ENCODE measurements at places on chromosomes 5 and 9.

DNA sequence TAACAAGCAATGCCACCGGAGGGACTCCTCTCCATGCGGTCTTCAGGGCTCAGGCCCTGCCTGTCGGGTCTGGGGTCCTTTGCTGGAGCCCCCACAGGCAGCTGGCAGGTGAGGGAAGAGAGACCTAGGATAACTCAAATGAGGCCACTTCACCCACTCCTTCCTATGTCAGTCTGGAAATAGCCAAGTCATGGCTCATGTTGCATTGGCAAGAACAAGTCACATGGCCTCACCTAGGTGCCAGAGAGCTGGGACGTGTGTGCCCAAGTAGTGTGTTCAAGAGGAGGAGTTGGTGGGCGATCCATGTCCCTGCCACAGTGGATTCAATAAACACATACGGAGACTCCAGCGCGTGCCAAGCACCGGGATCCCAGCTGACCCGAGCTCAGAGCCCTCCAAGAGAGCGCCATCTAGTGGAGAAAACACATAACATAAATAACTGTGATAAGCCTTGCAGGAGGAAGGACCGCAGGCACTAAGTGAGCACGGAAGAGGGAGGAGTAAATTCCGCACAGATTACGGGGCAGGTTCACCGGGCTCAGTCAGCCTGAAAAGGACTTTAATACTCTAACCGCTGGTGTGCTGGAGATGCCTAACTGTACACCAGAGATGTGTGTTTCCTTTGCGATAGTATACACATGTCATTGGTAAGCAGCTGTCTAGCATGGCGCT lies 580.8 kb downstream of the CCDC171 start:
- DNase-seq: peak; percentile 27

GRCh38 chr9:114694146-114694545 lies 12.2 kb upstream of the TEX48 start:
- no peak for DNase-seq

DNA sequence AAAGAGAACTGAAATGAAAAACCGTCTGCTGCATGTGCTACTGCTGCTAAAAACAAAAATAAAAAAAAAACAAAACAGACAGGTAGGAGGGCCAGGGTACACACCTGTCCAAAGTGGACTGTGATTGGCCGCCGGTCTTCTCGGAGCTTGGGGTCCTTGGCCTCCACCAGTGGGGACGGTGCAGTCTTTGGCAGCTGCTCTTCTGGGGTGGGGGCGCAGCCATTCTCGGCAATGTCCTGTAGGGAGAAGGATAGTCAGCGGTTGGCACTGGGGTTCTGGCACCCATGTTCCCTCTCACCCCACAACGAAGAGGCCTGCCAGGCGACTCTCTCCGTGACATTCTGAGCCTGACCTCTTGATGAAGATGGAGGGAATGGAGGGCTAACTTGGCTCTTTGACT lies 84.3 kb downstream of the CRB2 start:
- DNase-seq: no peak

DNA sequence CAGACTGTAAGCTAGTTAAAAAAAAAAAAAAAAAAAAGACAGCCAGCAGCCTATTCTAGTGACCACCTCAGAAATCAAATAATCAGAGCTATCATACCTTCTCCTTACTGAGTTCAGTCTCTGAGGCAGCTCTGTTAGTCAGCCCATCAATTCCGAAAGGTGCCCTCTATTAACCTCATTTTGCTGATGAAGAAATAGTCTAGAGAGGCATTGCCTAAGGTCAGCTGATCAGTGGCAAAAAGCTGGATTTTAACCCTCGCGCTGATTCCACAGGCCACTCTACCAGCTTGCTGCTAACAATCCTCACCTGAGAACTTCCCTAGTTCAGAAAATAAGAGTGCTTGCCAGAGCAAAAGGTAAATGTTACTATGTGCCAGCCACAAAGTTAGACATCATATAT lies 172.0 kb downstream of the DENND1A start:
- DNase-seq: no peak

GRCh38 chr9:69444791-69445190 lies 119.8 kb downstream of the ENTREP1 start:
- DNase-seq: no peak

DNA sequence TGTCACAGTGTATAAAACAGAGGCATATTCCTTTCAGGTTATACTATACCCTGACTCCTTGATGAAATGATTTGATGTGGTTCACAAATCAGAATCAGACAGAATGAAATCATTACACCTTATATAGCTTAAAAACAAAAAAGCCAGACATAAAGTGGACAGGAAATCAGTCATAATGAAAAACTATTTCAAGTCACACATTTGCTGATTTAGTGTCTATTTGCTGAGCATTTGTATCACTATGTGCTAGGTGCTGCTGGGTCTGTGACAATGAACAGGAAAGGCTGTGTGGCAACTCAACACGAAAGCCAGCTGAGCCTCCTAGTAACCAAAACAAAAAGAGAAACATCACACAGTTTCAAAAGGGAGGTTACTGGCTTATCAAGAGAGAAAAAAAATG lies 194.0 kb downstream of the EFNA5 start:
- DNase-seq: peak; percentile 30

- peak; percentile 48 for DNase-seq
These were observed at the start of gene RNF130 for GRCh38 chr5:180071531-180072255. TSS of gene RNF130 (minus strand) at chr5:180071759. CDS start at chr5:180071702, 57 bp downstream.

DNA sequence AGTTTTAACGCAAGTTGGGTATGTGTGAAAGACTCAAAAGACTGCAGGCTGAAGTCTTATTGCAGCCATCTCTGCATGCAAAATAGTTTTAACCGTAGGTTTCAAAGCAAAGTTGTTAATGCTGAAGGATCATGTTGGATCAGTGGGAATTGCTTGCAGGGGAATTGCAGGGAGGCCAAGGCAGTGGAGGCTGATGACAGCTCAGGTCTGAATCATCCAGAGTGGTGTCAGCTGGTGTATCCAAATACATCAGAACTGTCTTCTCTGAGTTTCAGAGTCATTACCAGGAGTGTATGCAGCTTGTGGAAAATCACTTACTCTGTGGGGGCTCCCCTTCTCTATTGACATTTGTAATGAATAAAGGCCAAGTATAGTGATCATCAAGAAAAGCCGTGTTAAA lies 435.7 kb downstream of the SH3GL2 start:
- DNase-seq: no peak

DNA sequence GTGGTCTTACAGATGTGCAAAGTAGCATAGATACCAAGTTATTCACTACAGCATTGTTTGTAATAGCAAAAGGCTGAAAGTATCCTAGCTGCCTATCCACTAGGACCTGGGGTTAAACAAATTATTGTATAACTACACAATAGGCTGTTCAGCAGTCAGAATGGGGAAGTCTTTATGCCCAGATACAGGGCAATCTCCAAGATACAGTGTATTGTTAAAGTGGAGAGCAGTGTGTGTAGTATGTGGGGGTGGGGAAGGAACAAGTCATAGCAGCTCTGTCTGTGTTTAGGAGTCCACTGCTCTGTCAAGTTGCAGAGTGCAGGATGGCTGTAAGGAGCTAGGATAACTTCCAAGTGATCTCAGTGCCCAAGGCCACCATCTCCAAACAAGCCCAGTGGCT lies 5.5 kb downstream of the PCYOX1L start:
- DNase-seq: no peak

DNA sequence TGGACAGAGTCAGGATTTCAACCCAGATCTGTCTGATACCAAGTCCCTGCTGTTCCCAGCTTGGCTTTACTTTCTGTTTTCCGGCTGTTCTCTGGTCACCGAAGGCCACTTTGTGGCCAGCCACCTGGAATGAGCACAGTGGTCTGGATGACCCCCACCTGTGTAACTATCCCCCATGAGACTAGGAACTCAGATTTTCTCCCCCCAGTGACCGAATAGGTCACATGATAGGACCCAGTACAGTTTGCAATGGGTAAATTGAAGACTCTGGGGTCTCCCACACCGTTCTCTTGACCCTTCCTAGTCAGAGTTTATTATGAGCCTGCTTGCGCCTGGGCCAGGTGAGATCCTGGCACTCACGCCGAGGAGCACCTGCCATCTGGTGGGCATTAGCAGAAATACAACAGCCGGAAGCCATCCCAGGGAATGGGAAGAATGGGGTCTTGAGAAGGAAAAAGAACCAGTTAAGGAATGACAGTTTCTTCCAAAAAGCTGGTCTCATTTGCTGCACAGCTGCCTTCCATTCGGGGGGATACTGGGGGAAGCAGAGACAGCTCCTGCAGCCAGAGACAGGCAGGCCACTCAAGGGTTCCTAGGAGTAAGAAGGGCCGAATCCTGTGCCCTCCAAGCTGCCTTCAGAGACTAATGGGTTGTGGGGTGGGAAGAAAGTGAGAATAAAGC lies 7.1 kb downstream of the PHYHD1 start:
- DNase-seq: peak; percentile 36

Measured in NCI-H2029 treated with DMSO at 0.1 percent for 48 hours (cell line).